SHP77 (cell line): ENCODE measurements at places on chromosomes 7 and 10.

- DNase-seq, result no peak
These were observed 16.1 kb downstream of the ADD3 start for GRCh38 chr10:110023785-110024465.

- no peak for DNase-seq
These were observed 1.3 kb downstream of the IFIT2 start for GRCh38 chr10:89303161-89303560.

GRCh38 chr7:157471259-157472125 is 134.7 kb downstream of the DNAJB6 start:
- DNase-seq, result no peak

- DNase-seq, result no peak
These were observed 21.4 kb upstream of the RSBN1L start for GRCh38 chr7:77674878-77675277.

DNA sequence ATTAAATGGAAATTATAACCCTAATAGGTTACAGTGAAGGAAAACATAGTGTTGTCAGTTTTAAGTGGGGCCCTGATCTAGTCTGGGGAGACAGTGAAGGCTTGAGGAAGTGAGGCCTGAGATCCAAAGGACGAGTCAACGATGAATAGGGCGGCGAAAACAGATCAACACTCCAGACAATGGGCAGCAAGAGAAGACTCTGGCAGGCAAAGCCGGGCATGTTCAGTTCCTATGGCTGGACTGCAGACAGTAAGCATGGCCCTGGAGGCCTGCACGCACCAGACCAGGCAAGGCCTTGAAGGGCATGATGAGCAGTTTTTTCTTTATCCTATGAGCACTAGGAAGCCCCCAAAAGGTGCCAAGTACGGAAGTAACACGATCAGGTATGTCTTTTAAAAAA is 127.8 kb downstream of the RNF216 start:
- no peak for DNase-seq

DNA sequence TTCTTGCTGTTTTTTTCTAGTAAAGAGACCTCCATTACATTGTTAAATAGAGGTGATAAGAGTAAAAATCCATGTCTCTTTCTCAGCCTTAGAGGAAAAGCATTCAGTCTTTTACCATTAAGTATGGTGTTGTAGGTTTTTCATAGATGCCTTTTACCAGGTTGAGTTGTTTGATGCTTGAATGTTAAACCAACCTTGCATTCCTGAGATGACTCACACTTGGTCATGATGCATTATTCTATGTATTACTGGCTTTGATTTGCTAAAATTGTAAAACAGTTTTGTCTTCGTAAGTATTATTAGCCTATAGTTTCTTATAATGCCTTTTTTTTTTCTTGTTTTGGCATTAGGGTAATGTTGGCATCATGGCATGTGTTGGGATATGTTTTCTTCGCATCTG is 90.0 kb downstream of the ANKRD61 start:
- DNase-seq, result no peak

DNA sequence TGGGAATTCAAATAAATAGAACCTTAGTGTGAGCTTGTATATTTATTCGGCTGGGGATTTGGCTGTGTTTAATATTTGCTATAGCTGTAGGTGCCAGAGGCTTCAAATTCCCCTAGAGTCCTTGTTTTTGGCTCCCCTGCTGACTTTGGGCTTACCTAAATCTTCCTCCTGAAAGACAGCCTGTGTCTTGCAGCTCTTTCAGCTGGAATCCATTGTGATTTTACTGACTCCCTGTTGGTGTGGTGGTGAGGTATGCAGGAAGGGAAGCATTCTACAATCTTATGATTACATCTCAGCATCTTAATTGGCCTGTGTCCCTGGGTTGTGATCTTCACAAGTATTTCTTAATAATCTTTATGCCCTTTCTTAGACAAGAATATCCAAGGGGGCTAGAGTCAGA is 25.9 kb downstream of the FOXI2 start:
- no peak for DNase-seq

DNA sequence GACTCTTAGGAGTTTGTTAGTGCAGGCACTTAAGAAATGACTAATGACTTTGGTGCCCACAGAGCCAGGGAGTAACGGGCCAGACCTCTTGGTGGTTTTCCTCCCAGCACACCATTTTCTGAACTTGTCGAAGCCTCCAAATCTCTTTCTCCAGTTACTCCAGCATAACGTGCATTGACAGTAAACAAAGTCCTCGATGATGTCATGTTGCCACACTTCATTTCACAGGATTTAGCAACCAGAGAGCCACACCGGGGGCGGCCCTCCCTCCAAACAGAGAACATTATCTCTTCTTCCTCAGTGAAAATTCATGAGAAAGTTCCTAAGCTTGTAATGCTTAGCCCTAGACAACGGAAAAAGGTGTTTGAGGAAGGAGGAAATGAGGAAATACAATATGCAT is 4.0 kb upstream of the SVOPL start:
- no peak for DNase-seq

- DNase-seq, result no peak
These were observed 201.0 kb upstream of the ADARB2 start for GRCh38 chr10:1938317-1938716.

DNA sequence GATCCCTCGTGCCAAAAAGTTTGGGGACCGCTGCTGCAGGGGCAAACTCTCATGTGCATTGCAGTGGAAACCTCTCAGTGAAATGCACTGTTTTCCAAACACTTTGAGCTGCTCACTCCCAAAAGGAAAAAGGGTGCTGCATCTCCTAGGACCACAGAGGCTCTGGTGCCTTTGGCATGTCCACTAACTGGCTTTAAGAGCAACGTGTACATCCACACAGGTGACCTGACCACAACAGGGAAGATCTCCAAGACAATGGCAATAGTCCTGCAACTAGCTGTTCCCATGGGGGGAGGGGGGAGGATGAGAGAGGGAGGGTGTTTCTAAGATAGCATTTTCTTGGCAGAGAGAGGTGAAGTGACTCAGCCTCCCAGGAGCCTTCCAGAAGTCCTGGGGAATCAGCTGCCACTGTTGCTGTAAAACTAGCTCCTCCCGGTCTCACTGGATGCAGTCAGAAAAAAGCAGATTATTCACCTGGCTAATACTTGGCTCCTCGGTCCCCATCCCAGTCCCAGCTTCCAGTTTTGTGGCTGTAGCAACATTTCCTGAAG is 181.7 kb downstream of the HECW1 start:
- DNase-seq, result no peak

GRCh38 chr10:103551619-103552602 is 58.4 kb downstream of the NEURL1 start:
- no peak for DNase-seq

DNA sequence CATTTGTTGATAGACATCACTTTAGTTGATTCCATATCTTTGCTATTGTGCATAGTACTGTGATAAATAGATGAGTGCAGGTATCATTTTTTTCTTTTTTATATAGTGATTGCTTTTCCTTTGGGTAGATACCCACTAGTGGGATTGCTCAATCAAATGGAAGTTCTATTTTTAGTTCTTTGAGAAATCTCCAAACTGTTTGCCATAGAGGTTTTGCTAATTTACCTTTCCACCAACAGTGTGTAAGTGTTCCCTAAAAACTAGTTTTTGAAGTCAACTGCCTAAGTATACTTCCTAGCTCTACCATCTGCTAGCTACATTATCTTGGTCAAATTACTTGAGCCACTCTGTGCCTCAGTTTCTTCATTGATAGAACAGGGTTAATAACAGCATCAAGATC is 31.5 kb upstream of the RSBN1L start:
- no peak for DNase-seq

DNA sequence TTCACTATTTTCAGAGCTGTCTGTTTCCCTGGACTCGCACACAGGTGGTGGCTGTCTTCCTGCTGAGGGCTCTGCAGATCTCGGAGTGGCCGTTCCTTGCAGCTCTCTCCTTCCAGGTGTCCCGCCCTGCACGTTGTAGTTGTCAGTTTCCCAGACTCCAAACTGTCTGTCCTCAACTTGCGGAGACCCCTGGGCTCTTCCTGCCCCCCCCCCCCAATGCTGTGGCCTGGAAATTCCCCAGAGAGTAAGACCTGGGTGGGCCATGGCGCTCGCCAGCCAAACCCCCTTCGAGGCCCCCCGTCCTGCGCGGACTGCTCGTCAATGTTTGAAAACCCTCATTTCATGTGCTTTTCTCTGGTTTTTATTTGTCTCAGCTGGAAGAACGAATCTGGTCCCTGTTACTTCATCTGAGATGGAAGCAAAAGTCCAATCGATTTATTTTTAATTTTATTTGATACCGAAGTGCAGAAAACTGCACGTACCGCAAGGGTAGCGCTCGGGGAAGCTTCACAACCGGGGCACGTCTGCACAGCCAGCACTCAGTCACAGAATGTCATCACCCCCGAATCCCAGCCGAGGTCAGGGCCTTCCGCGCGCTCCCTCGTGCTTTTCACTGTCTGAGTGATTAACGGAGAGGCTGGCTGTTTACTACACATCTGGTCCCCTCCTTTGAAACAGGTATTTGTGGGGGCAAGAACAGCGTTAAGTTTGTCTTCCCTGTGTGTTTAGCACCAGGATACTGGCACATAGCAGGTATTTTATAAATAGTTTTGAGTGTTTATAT is 46.4 kb upstream of the NKX6-2 start:
- DNase-seq, result no peak

DNA sequence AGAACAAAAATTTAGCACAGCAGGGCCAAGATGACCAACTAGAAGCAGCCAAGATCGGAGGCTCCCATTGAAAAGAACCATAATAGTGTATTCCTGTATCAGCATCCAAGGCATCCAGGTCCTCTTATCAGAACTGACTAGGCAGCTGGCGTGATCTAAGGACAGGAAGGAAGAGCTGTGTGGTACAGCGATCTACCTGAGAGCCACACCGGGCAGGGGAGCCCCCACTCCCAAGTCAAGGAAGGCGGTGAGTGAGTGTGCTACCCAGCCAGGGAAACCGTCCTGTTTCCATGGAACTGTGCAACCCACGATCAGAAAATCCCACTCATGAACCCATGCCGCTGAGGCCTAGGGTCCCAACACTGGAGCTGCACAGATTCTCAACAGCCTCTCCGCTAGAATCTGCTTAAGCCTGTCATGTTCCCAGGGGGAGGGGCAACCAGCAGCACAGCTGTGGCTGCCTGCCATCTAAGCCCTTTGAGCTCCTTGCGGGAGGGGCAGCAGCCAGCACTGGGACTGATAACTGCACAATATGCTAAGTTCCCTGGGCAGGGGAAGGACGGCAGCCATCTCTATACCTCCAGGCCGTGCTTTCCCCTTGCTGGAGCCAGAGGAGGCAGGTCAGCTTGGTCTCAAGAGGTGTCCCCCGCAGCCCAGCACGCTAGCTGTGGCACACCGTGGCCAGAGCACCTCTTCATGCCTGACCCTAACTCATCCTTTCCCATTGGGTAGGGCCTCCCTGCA is 213.0 kb upstream of the SMIM30 start:
- DNase-seq, result peak; percentile 7

DNA sequence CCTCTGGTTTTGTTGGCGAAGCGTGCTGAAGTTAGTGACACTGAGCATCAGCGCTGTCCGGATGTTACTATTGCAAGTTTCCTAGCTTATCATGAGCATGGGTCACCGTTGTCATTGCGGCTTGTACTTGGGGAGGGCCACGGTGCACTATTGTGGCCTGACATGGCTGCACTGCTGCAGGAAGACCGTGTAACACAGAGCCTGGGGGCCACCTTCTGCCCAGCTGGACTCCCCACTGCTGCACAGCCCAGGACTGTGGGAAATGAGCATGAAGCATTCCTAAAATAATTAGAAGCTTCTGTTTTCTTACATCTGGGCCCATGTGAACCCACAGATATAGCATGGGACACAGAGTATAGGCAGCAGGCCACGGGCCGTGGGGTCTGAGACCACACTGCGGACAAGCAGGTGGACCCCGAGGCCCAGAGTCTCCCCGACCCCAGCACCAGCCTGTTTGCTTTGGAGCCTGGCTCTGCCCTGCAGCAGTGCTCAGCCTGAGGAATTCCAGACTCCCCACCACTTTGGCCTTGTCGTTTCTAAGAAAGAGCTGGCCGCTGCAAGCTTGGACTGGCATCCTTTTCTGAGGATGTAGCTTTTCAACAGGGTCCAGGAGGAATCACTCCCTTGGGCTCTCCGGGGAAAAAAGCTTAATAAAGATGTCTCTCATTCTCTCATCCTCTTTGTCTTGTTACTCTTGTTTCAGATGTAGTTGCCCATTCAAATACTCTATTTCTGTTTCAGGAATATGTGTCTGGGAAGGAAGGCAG is 179.2 kb downstream of the CCDC3 start:
- DNase-seq, result no peak
